ENCODE measurements at places on chromosomes 7 and 10. TPM values are rescaled to one million over a fixed set of nuclear protein-coding genes. Genes with fewer than 3 reads are reported as not detected.

- no peak for DNase-seq
Observed at GRCh38 chr10:64091897-64092296, 570.7 kb downstream of the REEP3 start.

- DNase-seq, result no peak
Observed at GRCh38 chr7:7214398-7215347, 32.3 kb downstream of the C1GALT1 start.

GRCh38 chr7:114988755-114989375 lies 67.0 kb downstream of the MDFIC start:
- DNase-seq, result no peak

DNA sequence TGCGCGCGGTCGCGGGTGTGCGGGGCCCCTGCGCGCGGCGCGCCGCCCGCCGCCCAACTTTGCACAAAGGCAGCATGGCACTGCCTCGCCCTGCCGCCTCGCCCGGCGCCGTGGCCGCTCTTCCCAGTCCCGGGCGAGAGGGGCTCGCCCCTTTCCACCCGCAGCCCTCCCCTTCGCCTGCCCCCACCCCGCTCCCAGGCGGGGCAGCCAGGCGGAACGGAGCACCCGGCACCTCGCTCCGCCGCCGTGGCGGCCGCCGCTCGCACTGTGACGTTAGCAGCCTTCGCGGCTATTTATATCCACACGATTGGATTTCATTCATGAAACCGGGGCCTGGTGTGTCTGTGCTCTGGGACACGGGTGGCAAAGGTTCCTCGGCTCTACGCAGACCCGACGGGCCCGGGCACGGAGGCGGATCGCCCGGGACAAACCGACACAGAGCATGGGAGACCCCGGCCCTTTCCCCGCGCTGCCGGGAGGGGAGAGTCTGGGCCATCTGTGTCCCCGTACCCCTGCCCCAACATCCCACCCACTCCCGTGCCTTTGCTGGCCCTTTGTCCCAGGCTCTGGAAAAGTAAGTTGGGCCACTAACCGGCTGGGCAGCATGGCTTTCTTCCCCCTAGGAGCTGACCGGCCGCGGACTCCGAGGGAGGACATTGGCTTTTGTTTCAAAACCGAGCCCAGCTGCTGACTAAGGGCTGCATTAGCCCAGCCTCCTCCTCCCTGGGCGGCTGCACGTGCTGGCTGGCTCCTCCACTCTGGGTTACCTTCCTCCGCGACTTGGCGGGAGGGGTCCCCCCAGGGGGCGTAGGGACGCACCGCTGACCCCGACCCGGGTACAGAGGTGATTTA lies at the start of gene RHOBTB1:
TSS of gene RHOBTB1 (minus strand) at position 128 of the 852 bp plus-strand sequence. CDS start 32,643 bp downstream, outside the sequence.
- DNase-seq, result peak; percentile 80

DNA sequence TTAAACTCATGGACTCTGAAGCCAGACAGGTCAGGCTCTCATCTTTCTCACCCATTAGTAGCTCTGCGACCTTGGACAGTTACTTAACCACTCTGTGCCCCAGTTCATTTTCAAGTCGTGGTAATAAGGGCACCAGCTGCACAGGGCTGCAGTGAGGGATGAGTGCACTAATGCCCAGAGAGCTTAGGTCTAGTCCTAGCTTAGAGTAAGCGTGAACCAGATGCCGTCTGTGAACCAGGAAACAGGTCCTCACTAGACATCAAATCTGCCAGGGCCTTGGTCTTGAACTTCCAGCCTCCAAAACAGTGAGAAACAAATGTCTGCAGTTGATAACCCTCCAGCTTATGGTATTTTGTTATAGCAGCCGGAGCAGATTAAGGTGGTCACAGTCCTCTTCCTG lies 222.4 kb upstream of the PFKP start:
- DNase-seq, result no peak

Gene TFR2
- 0.70 TPM for polyA plus RNA-seq

DNA sequence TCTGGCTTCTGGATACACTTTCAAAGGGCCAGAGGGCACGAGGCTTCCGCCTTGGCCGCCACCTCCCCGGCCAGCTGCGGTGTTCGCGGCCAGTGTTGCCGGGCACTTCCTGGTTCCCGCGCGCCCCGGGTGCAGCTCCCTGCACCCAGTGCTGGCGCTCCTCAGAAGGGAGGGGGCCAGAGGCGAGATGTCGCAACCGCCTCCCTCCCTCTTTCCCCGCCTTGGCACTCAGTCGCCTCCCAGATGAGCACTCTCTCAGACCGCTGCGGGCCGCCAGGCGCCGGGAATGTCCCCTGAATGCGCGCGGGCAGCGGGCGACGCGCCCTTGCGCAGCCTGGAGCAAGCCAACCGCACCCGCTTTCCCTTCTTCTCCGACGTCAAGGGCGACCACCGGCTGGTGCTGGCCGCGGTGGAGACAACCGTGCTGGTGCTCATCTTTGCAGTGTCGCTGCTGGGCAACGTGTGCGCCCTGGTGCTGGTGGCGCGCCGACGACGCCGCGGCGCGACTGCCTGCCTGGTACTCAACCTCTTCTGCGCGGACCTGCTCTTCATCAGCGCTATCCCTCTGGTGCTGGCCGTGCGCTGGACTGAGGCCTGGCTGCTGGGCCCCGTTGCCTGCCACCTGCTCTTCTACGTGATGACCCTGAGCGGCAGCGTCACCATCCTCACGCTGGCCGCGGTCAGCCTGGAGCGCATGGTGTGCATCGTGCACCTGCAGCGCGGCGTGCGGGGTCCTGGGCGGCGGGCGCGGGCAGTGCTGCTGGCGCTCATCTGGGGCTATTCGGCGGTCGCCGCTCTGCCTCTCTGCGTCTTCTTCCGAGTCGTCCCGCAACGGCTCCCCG lies at the start of gene FFAR4:
TSS of gene FFAR4 (plus strand) at position 231 of the 842 bp plus-strand sequence. CDS start at position 287, 56 bp downstream.
- DNase-seq, result no peak

Gene SRRM3
- polyA plus RNA-seq, result 1.0 TPM

- DNase-seq, result no peak
Observed at GRCh38 chr10:12771981-12772760, 229.3 kb downstream of the CCDC3 start.

GRCh38 chr7:113076703-113077102 lies 9.9 kb downstream of the GPR85 start:
- no peak for DNase-seq
